ENCODE measurements at places on chromosomes 12 and 14.

DNA sequence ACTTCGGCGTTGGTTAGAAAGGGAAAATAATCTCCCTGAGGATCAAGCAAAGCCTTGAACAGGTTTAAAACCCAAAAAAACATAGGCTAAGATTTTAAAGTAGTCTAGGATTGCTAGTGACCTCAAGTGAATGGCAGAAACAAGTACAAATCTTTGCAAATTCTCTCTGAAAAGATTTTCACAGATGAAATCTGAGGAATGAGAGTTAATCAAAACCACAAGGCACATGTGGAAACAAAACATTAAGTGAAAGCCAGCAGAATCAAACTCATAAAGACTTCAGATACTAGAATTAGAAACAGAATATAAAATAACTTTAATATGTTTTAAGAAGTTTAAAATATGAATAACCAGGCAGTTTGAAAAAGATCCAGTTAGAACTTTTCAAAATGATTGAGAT is 52.2 kb upstream of the CFL2 start:
- no peak for DNase-seq

GRCh38 chr14:22939684-22940083 is 10.5 kb upstream of the PRMT5 start:
- DNase-seq: no peak

- DNase-seq: no peak
These were observed 11.8 kb upstream of the CD27 start for GRCh38 chr12:6432991-6433390.

GRCh38 chr12:71045781-71046180 is 112.0 kb downstream of the TSPAN8 start:
- DNase-seq: no peak

- DNase-seq: no peak
These were observed 11.8 kb downstream of the RPS6KA5 start for GRCh38 chr14:91048676-91049075.

DNA sequence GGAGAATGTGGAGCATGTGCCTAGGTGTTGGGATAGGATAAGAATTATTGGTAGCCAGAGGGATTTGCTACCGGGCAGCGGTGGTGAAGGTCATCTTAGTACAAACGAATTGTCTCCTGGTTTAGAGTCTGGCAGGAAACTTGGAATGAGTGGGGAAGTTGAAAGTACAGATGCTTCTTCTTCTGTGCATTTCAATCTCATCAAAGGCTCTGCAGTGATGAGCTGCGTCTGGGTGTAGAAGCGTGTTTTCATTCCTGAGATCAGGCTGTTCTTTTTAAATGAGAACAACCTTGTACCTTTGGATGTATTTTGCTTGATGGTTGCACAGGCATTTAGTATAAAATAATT is 2.1 kb downstream of the WNK1 start:
- DNase-seq: no peak

DNA sequence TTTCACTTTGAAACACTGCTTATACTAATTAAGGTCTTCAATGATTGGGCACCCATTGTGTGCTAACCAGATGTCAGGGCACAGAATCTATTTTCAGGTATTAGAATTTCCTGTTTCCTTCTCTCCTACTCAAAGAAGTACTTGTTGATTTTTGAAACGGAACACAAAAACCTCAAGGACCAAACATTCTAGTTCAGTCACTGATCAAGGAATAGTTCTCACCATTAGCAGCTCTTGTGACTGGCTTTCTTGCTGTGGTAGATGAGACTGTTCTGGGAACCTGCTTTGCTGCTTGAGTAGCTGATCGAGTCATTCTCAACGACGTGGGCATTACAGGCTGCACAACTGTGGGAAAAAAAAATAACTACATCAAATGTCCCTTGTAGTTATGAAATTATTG is 11.0 kb downstream of the DLGAP5 start:
- DNase-seq: no peak

DNA sequence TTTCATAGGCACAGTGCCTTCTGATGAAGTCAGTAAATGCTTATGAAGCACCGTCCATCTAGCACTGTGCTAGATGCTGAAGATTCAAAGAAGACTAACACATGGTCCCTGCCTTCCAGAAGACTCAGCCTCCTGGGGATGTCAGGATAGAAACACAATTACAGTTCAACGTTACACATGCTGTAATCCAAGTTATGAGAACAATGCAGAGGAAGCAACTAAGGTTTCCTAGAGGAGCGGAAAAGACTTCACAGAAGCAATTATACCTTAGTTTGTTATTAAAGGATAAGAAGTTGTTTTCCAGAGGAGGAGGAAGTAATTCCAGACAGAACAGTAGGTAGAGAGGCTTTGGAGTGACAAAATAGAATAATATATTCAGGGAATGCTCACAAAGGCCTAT is 66.9 kb upstream of the FGD4 start:
- no peak for DNase-seq

DNA sequence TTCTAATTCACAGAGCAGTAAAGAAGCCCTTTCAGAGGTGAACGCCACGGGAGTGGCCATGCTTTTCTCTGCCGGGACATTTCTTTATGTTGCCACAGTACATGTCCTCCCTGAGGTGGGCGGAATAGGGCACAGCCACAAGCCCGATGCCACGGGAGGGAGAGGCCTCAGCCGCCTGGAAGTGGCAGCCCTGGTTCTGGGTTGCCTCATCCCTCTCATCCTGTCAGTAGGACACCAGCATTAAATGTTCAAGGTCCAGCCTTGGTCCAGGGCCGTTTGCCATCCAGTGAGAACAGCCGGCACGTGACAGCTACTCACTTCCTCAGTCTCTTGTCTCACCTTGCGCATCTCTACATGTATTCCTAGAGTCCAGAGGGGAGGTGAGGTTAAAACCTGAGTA is 26.2 kb upstream of the PLEKHD1 start:
- DNase-seq: no peak

DNA sequence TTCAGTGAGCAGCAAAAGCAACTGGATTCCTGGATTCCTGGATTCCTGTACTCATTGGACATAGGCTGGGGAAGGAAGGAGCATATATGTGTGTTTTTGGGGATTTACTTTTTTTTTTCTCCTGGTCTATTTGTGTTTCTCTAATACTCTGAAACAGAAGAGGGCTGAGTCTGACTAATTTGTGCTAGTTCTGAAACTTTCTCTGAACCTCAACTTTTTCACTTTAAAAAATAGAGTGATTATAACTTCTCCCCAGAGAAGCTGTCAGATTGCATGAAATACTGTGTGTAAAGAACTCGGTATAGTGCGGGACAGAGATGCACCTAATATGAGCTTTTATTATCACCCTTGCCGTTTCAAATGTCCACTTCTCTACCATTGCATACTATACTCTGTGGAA is 529.5 kb downstream of the TMTC2 start:
- no peak for DNase-seq

DNA sequence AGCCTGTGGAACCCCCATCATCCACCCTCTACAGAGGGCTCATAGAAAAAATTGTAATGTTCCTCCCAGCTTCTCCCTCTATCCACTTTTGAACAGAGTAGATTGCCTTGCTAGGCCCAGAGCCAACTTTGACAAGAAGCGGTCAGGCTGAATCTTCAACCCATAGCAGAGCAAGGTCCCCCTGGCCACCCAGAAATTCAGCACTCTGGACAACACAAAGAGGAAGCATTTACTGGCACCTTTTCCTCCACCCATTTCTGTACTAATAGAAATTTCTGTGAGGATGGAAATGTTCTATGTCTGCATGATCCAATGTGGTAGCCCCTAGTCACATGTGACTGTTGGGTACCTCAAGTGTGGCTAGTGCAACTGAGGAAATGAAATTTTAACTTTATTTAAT is 42.7 kb upstream of the OXA1L start:
- no peak for DNase-seq

DNA sequence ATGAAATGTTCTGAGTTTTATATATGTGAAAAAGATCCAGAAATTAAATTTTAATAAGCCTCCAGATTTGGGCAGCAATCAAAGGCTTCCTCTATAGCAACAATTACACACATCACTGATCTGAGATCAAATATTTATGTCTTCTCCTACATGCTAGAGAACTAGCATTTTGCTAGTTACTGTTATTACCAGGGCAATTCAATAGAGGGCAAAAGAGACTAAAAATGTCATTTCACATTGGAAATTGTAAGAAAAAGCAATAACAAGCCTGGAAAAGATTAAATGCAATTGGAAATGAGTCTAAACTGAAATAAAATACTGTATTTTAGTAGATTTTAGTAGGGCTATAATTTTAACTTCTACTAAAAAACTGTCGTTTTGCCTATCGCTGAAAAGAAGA is 32.6 kb upstream of the ANO6 start:
- DNase-seq: no peak

GRCh38 chr14:64092940-64093339 is 201.2 kb downstream of the ESR2 start:
- no peak for DNase-seq

GRCh38 chr12:107663277-107663676 is 22.3 kb upstream of the PWP1 start:
- DNase-seq: no peak

DNA sequence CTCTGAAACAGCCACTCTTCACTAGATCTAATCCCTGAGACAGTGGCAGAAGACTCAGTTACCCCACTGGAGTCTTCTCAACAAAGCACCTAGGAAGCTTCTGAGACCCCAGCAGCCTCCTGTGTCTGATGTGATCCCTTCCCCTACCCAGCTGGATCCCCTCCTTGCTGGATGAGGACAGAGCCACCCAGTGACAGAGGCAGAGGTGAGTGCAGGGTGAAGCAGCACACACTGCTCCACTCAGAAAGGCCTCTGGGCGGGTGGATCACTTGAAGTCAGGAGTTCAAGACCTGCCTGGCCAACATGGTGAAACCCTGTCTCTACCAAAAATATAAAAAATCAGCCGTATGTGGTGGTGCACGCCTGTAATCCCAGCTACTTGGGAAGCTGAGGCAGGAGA is 2.7 kb downstream of the SPRYD3 start:
- DNase-seq: no peak

GRCh38 chr14:38199076-38199475 is 8.6 kb upstream of the SSTR1 start:
- no peak for DNase-seq

GRCh38 chr12:175250-175649 is 38.7 kb downstream of the SLC6A12 start:
- no peak for DNase-seq

DNA sequence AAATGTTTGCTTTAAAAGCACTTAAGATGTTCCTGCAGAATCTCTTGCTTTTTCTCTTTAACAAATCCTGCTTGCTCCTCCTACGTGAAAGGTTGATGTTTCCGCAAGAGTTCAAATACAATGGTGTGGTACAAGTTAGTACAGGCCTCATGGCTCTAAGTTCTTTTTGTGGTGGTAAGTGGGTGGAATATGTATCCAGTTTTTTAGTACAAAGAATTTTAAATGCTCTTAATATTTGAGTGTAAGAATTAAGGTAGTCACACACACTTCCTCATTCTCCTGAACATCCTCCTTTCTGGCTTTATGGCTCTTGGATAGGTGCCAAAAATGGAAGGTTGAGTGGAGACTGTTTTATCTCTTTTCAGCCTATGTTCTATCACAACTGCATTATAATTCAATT is 1.8 kb downstream of the OTOGL start:
- DNase-seq: no peak

- DNase-seq: no peak
These were observed 378.0 kb downstream of the TMEM121 start for GRCh38 chr14:105904379-105904778.

DNA sequence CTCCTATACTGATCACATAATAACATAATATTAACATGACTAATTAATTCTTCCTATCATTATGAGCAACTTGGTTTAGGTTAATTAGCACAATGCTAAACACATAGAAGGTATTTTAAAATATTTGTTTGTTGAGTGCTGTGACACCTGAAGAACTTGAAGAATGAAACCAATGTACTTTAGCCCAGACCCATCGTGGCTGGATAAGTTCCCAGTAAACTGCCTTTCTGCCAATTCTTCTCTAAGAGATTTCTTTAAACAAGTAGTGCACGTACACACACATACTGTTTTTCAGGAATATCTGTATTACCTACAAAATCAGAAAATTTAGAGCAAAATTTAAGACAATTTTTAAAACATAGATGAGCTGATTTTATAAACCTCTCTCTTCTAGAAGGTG is 207.4 kb upstream of the SSTR1 start:
- no peak for DNase-seq

- no peak for DNase-seq
These were observed 53.6 kb downstream of the R3HDM2 start for GRCh38 chr12:57377103-57377840.

DNA sequence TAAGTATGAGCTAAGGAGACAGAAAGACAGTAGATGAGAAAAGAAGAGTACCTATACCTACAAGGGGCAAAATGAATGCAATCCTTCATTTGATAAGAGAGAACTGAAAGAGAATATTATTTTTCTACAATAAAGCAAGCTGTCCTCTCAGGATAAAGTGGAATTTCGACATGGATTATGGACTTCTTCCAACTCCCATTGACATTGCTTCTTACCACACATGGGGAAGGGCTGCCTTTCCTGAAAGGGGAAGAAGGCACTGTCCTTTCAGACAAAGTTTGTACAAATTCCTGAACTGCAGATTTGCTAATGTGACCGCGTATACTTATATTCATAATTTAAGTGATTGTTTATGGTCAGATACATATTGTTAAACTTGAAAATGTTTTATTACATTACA is 4.3 kb upstream of the HEBP1 start:
- no peak for DNase-seq

DNA sequence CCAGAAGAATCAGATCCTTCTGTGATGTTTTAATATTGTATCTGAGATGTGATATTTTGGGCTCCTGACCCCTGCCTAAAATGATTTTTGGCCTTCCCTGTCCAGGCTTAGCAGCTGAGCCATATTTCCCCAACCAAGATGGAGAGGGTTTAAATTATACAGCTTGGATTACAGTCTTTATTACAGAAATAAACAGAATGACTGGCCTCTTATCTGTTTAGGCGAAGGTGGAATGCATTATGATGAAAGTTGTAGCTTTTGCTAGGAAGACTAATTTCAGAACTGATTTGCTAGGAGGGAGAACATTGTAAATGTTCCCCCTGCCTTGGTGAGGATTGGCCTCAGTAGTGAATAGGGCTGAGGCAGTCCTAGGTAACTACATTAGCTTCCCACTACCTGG is 23.3 kb downstream of the BMAL2 start:
- DNase-seq: no peak

- no peak for DNase-seq
These were observed 89.7 kb upstream of the MYF6 start for GRCh38 chr12:80617733-80618132.

GRCh38 chr12:72074065-72074464 is 135.4 kb downstream of the TPH2 start:
- DNase-seq: no peak

GRCh38 chr14:80325112-80325511 is 113.8 kb upstream of the DIO2 start:
- DNase-seq: no peak

GRCh38 chr14:29654901-29655550 is 272.6 kb downstream of the PRKD1 start:
- DNase-seq: no peak

GRCh38 chr12:3061059-3061458 is 16.1 kb upstream of the TSPAN9 start:
- no peak for DNase-seq

DNA sequence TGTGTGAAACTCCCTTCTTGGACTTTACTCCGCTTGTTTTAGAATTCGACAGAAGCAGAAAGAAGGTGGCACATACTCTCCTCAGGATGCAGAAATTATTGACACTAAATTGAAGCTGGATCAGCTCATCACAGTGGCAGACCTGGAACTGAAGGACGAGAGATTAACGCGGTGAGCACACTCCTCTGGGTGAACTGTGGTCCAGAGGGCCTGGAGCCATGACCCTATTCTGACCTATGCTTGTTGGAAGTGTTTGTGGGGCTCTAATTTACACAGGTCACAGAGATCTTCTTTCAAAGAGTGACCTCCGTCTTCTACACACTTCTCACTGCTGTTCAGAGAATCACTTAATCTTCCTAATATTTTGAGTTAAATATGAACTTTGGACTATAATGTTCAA is 72.5 kb upstream of the MYF6 start:
- DNase-seq: no peak

Measured in activated naive CD4-positive, alpha-beta T cell (primary cell).